Vagina (tissue), 2 donors: ENCODE measurements at places on chromosomes 4 and X.

DNA sequence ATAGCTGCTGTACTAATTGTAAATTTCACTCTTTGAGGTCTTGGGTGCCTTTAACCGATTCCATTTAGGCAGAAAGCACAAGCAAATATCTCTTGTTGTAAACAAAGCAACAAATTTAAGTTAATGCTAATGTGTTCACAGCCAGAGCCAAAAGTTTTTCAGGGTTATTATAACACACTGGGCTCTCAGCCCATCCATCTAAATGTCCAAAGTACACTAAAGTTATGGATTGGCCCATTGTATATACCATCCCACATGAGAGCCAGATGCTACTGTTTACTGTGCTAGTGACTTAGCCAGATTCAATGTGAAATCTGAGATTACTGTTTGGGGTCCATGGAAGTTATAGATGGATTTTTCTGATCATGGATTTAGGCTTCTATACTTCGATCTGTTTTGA lies 186.7 kb downstream of the LARP7 start:
- no peak for DNase-seq

DNA sequence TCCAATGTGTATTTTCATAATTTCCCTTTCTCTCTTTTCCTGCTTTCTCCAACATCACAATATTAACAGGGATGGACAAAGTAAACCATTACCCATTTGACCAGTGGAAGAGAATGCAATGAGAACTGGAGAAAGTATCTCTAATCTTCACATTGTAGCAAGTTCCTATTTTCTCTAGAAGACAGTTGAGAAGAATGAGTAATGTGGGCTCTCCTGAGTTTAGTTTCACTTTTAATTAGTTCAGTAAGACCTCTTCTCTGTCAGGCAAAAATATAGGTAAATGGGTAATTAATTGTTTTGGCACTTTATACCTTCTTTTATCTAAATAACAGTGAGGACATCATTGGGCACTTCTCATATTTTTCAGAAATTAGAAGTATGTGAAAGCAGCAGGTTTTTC lies 602.0 kb downstream of the GLUD2 start:
- DNase-seq: no peak

- no peak for DNase-seq
Observed at GRCh38 chr4:73258436-73258685, 237 bp downstream of the ANKRD17 start.

DNA sequence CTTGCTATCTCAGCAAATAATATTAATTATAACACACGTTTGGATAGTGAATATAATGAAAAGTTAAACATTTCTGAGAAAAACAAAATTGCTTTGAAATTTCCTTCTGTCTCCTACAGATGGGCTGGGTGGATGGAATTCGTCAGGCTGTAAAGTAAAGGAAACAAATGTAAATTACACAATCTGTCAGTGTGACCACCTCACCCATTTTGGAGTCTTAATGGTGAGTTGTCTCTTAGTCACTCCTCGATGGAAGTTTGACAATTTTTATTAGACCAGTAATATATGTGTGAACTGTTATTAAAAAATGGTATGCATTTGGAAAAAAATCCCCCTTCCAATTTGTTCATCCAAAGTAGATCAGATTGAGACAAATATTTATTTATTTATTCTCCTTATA lies 92.5 kb upstream of the BRS3 start:
- DNase-seq: no peak

DNA sequence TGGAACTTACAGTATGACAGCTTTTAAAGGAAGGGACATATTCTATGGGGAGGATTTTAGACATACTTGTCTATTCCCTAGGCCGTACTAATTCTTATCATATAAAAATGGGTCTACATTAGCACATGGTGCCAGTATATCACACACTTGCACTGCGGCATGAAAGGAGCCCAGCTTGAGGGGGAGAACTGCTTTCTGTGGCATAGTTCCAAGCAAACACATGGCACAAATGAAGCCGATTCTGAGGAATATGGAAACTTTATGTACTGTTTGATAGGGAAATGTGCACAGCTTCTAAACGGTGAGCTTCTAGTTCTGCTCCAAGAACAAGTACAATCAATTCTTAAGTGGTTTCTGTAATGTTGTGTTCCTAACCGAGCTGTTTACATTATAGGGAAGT lies 675.6 kb upstream of the FTHL17 start:
- DNase-seq: no peak

GRCh38 chr4:188975271-188975670 lies 836.0 kb downstream of the TRIML1 start:
- no peak for DNase-seq

DNA sequence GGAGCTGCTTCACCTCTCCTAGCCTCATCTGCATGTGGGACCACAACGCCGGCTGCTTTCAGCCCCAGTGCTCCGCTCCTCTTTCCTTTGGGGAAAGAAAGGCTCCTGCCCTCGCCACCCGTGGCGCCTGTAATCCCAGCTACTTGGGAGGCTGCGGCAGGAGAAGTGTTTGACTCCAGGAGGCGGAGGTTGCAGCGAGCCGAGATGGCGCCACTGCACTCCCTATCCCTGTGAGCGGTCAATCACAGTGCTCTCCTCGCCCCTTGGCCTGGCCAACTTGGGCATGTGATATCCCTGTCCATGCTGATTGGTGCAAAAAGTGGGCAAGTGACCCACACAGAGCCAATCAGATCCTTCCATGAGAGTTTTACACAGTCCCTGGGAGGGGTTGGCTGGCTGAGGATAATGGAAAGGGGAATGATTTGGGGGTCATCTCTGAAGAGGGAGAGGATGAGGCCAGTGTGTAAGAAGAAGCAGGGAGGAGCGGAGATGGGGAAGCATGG lies 56.2 kb downstream of the WFS1 start:
- no peak for DNase-seq

- no peak for DNase-seq
Observed at GRCh38 chrX:145923376-145923775, 105.7 kb downstream of the SLITRK2 start.

- no peak for DNase-seq
Observed at GRCh38 chr4:152431291-152431690, 104.6 kb downstream of the FBXW7 start.

GRCh38 chr4:35300996-35301774 lies 943.1 kb downstream of the ARAP2 start:
- no peak for DNase-seq

DNA sequence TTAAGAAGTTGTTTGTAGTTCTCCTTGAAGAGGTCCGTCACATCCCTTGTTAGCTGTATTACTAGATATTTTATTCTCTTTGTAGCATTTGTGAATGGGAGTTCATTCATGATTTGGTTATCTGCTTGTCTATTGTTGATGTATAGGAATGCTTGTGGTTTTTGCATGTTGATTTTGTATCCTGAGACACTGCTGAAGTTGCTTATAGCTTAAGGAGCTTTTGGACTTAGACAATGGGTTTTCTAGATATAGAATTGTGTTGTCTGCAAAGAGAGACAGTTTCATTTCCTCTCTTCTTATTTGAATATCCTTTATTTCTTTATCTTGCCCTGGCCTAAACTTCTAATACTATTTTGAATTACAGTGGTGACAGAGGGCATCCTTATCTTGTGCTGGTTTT lies 52.1 kb upstream of the GRID2 start:
- no peak for DNase-seq

DNA sequence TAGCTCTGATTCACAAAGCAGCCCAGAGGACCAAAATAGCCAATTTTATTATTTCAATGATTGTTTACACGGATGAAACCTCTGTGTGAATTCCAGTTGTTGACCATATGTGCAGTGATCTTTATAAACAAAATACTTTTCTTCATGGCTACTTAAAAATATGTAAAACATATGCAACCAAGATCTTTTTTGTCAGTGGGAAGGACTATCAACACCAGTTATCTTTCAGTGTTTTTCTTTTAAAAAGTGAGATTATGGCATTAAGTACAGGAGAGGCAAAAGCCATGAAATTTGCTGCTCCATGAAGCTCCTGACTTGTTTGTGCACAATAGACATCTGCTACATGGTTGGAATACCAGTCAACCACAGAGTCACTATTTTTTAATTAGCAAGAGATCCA lies 184.4 kb downstream of the DKK2 start:
- no peak for DNase-seq

DNA sequence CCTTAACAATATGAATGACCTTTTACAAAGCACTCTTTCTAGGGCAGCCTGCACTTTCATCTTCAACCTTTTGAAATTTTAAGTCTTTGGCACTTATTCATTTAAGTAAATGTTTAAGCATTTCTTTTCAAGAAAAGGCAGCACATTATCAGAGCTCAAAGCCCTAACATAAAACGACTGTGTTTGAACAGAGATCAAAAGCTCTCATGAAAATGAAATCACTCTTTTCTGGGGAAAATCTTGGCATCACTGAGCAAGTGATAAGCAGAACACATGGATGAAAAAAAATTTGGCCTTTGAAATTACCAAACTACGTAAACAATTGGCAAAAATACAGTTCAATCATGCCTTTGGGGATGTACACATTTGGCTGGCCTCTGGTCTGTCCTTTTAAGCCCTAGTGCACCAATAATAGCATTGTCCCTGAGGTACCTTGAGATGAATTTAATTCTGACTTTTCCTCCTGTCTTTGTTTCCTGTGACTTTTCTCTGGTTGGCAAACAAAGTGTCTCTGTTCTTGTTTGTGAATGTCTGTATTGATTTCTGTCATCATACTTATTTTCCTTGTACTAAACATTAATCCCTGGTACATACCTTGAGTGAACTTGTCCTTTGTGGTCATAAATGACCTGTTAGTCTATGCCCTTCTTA lies 12.9 kb upstream of the ODAM start:
- DNase-seq: no peak

DNA sequence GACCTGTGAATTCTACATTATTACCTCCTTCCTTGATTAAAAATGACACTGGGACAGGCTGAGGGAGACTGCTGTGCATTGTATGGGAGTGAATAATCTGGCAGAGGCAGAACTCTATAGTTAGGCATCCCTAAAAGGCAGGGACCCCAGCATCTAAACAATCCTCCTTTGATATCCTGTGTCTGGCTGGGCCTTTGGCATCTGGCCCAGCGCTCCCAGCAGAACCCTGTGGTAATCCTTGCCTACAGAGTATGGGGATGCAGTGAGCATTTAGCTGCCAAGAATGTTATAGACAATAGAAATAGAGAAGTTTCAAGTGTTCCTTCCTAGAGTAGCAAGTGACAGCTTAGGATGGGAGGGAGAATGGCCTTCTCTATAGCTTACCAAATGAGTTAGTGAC lies 38.5 kb downstream of the ZCCHC12 start:
- no peak for DNase-seq

DNA sequence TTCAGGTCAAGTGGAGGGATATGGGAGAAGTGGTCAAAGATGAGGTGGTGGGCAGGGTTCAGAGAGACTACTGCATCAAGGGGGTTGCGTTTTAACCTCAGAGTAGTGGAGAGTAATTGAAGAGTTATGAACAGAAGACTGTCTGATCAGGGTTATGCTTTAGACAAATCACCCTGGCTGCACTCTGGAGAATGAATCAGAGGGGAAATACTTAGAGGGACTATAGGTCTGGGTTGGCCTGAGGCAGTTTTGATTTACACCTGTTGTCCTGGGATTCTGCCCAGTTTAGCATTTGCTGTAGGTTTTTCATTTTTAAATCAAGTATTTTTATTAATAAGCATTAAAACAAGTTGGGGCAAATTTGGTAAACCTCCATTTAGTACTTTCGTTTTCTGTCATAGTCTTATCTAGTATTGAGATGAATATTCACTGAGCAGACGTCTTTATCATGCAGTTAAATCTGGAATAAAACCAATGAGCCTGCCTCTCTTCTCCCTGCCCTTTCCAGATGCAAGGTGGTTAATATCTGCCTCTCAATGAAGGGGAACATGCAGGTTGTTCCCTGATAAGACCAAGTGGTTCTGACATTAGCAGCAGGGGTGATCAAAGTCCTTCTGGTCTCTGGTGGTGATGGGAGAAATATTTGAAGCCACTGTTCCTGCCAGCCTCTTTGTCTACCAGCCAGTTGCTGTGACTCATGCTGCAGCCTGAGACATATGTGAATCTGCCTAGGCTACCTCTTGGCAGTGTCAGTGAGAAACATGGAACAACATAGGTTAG lies 116.0 kb upstream of the RPS6KA3 start:
- DNase-seq: no peak

DNA sequence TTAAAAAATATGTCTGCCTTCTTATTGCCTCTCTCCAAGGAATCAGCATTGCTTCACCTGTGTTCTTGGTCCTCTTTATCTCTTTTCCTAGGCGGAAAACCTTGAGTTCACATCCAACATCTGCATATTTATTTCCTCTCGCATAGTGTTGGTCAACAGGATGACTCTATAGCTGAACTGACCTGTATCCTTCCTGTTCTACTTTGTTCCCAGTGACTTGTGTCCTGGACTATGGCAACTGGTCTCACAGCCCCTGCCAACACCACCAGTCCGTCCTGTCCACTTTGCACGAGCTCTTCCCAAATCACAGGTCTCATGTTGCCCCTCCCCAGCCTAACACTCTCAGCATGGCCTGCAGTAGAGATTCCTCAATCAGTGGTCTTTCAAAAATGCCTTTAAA lies 2.0 kb downstream of the DIPK2B start:
- DNase-seq: no peak

DNA sequence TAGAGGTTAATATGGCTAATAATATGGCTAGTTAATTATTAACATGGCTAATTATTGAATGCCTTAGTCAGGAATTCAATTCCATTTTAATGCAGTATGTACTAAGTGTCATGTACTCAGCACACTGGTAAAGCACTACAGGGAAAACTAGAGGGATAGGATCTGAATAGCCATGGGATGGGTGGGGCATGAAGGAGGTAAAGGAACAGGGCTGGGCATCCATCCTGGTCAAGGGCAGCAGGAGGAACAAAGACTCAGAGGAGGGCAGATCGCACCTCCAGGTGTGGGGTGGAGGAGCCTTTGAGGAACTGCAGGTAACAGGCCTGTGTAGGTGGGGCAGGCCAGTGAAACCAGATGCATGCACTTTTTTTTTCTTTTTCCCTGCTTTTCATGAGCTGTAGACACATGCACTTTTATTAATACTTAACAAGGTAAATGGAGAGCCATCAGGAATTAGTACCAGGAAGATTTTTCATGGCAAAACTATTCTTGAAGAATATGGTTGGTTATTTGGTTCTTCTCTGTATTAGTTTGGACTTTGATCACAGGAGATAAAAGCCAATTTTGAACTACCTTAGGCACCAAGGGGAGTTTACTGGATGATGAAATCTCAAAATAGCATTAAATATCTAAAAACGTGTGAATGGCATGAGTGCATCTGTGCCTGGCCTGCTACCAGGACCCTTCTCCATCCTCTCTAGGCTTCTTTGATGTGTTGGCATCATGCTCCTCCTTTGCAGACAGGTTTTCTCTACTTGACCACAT lies 88.3 kb downstream of the CC2D2A start:
- DNase-seq: no peak

DNA sequence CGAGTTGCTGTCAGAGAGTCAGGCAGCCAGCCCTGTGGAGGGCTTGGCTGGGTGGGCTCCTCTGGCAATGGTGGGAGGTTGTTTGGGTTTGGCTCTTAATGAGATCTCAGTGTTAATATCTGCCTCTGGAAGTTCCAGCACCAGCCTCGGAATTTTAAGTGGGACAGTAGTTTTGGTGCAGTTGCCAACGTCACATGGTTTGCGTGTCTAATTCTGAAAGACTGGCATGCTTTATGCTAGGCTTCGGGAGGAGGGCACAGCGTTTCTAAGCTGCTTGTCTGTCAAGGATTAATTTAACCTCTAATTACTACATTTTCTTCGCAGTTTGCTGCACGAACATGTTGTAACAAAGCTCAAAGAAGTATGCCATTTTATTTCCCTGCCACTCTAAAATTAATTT lies 9.2 kb downstream of the MAMLD1 start:
- DNase-seq: no peak

GRCh38 chr4:173878701-173879100 lies 348.7 kb upstream of the HAND2 start:
- no peak for DNase-seq

- no peak for DNase-seq
Observed at GRCh38 chrX:65821721-65822496, 154.5 kb downstream of the MSN start.
